ENCODE measurements at places on chromosomes 1 and 21.
A peak's percentile ranks its signal among the peaks of the same experiment; 100 is the strongest.

DNA sequence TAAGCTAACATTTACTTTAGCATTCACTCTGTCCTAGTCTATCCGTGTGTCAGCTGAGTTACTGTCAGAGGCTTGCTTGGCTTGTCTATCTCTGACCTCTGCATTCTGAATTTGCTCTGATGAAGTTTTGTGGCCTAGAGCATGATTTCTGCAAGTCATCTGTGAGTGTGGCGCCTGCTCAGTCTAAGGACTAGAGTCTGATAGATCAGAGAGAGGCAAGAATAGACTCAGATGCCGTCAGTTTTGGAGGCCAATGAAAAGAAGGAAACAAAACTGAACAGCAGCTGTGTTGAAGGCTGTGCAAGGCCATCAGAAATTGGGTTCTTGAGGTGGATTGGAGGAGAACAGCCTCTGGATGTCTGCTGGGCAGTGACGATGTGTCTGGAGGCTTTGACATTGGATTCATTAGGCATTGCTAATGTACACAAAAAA is 573.1 kb downstream of the USP25 start:
- no peak for DNase-seq

DNA sequence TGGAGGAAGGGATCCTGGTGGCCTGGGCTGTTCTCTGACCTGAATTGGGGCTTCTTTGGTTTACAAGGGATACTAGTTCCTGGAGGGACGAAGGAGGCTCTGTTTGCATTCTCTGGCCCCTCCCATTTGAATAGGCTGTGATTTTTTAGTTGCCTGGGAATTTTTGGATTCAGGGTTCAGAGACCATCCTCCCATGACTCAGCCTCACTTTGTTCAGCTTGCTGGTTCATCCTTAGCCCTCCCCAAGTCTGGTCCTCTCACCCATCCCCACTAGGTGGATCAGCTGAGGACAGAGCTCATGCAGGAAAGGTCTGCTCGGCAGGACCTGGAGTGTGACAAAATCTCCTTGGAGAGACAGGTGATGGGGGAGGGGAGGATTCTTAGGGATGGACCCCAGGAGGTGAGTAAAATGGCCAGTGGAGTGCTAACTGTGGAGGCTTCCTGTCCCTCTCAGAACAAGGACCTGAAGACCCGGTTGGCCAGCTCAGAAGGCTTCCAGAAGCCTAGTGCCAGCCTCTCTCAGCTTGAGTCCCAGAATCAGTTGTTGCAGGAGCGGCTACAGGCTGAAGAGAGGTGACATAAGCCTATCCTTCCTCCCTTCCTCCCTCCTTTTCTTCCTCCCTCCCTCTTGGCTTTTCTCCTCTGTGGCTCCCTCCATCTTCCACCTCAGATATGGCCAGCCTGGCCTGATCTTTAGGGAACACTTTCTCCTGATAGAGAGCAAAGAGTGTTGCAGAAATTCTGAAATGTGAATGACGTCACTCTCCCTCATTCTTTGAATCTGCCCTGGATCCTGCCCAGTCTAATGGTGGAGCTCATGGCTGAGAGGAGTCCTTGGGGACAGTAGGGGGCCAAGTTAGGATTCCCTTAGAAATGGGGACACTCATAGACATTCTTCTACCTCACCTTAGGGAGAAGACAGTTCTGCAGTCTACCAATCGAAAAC is 4.5 kb upstream of the TUFT1 start:
- DNase-seq: peak; percentile 49

GRCh38 chr1:25568834-25569596 is 25.6 kb downstream of the LDLRAP1 start:
- peak; percentile 80 for DNase-seq

DNA sequence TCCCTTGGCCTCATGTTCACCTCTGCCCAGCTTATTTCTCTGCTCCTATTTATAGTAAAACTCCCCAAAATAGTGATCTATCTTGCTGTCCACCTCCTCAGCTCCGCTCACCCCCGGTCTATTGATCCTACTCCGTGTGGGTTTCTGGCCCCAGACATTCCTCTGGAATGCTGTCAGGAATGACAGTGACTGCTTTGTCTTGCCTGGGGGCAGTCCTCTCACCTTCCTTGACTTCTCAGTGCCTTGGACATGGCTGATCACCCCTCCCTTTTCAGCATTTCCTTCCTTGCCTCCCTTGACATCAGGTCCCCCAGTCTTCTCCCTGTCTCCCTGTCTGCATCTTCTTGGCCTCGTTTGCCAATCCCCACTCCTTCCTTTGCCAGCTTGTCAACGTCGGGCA is 108.1 kb upstream of the BACE2 start:
- DNase-seq: no peak

GRCh38 chr21:35652872-35653271 is 407.5 kb downstream of the SETD4 start:
- no peak for DNase-seq
